ENCODE measurements at places on chromosomes 12 and 14.
A peak's percentile ranks its signal among the peaks of the same experiment; 100 is the strongest.

DNA sequence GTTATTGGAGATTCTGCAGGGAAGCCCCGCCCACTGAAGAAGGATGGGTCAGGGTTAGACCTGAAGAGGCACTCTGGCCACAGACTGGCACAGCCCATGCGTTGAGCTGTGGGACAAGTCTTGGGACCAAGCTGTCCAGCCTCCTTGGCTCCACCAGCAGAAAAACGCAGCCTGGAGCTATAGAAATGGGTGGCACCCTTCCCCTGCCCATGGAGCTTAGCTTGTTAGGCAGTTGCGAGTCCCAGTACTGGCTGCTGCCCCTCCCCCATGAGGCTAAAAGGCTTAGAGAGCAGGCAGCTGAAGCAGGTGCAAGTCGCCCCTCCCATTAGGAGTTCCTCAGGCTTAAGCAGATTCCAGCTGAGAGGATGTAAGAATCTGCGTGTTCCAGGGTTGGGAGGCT lies 1124.0 kb upstream of the TMEM132C start:
- DNase-seq: no peak

DNA sequence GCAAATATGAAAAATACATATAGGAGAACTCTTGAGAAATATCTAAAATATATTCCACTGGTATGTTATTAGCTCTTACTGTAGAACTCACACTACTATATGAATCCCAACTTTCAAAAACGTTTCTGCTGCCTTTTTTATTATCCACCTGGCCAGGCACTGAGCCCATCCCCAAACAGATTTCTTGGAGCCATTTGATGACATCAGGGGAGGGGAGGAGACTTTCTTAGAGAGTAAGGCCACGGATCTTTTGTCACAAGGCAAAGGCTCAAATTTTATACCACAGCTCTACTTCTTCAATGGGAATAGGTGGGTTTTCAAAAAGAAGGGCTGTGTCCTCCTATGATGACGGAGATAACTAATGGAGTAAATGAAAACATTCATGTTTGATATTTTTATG lies 83.0 kb downstream of the SLC25A21 start:
- no peak for DNase-seq

GRCh38 chr12:49580572-49581535 lies 12.9 kb upstream of the MCRS1 start:
- DNase-seq: peak; percentile 66

DNA sequence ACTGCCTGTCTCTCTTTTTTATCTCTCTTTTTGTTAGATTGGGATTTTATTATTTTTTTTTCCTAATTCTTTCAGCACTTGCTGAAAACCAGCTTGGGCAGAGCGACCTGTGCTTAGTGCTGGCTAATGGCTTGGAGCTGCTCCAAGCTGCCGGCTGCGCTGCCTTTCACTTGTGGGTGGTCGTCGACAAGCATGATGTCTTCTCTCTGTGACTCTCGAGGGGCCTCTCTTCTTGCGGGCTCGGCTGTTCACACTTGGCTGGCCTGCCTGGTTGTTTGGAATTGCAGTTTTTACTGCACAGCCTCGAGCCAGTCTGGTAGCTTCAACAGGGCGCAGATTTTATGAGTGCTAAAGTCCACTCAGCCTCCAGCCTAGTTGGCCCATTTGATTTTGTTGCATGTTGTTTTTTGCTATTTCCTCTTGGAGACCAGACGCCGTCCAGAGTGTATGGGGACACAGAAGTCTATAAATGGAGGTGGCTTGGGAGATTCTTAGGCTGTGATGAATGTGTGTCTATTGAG lies 18.6 kb downstream of the TPCN1 start:
- no peak for DNase-seq

- DNase-seq: no peak
These were observed 10.3 kb downstream of the DCP1B start for GRCh38 chr12:1993871-1994371.

DNA sequence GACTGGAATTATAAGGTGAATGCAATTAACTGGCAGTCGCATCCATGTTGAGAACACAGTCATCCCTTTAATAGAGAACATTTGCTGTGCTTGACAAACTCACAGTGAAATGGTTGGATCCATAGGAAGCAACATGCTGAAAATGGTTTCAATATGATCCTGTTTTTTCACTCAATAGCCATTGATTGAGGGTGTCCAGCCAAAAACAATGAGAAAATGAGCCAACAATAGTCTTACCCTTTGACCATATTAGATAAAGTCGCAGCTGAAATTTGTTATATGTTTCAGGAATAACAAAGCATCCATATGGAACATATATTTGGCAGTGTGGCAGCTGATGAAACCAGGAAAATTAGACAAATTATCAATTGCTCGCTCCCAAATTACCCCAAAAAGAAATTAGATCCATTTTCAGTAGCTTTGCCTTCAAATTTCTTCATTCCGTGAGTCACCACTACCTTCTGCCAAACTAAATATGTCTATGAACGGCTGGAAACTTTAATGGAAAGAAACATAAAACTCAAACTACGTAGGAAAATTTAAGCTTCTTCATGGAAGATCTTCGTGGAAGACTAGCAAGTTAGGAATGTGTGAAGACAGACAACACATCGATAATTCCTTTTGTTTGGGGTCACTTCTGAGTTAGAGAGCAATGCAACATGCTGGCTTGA lies 17.4 kb downstream of the IGF1 start:
- no peak for DNase-seq

DNA sequence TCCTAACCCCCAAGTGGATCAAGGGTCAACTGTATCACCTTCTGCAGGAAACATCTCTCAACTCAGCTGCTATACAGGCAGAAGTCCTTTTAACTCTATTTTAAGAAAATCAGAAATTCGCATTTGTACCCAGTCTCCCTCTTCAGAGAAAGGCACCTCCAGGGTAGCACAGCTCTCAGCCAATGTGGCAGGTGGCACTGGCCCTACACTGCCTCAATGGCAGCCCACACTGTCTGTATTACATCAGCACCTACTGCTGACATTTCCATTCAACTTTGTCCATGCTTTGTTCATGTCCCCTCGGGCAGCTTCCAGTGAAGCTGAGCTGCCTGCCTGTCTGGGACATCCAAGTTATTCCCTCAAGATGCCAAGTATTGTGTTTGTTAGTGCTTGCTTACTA lies 8.8 kb downstream of the SPTSSA start:
- no peak for DNase-seq

DNA sequence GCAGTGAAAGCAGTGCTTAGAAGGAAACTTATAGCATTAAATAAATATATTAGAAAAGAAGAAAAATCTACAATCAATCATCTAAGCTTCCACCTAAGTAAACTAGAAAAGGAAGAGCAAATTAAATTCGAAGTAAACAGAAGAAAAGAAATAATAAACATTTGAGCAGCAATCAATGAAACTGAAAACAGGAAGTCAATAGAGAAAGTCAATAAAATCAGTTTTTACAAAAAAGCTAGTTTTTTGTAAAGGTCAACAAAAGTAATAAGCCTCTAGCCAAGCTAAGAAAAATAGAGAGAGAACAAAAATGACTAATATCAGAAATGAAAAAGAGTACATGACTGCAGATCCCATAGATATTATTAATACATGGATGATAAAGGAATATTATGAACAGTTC lies 34.2 kb upstream of the KTN1 start:
- DNase-seq: no peak

DNA sequence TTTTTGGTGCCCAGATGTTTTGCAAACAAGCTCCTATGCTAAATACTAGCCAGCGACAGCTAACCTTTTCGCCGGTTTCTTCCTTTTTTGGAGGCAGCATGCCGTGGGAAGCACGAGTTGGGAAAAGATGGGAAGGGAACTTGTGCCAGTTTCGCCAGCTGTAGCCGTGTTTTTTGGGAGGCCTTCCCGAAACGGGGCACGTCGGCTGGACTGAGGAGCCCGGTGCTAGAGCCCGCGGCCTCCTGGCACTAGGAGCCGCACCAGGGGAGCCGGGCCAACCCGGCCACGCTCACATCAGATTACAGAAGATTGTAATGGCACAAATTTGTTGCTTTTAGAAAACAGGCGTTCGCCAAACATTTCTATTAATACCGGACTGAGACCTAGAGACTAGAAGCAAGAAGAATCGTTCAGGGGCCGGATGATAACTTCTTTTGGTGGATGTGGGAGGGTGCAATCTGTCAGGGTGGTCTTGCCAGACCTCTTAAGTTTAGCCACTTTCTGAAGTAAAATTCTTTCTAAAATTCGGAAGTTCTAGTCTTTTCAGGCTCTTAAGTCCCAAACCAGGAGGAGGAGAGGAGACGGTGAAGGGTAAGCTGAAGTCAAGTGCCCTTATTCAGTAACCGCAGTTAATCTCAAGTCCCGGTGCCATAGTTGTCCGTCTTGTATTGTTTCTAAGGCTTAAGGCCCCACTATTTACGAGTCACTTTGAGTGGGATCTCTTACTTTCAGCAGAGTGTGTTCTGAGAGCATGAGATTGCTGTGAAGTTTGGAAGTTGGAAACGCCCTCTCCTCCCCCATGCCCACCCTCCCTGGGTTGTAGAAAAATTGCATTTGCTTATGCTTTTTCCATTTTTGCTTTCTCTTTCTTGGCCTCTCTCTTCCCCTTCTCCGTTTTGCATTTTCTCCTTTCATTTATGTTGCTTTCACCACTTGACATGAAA lies 1.3 kb downstream of the RASSF3 start:
- DNase-seq: no peak

GRCh38 chr14:75310295-75311111 lies 31.9 kb downstream of the FOS start:
- DNase-seq: no peak

DNA sequence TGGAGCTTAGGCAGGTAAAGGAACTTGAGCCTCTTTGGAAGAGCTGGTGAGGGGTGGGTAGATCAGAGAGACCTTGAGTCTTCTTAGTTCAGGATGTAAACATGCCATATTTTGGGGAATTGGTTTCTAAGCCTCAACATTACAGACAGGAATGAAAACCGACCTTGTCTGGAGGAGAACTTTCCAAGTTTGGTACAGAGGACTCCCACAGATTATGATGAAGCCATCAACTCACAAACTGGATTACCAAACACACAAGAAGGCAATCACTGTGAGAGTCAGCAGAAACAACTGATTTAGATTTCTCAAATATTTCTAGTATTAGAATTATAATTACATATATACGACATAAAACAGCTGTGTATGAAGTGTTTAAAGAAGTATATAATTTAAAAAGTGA lies 22.3 kb upstream of the AMN1 start:
- no peak for DNase-seq

DNA sequence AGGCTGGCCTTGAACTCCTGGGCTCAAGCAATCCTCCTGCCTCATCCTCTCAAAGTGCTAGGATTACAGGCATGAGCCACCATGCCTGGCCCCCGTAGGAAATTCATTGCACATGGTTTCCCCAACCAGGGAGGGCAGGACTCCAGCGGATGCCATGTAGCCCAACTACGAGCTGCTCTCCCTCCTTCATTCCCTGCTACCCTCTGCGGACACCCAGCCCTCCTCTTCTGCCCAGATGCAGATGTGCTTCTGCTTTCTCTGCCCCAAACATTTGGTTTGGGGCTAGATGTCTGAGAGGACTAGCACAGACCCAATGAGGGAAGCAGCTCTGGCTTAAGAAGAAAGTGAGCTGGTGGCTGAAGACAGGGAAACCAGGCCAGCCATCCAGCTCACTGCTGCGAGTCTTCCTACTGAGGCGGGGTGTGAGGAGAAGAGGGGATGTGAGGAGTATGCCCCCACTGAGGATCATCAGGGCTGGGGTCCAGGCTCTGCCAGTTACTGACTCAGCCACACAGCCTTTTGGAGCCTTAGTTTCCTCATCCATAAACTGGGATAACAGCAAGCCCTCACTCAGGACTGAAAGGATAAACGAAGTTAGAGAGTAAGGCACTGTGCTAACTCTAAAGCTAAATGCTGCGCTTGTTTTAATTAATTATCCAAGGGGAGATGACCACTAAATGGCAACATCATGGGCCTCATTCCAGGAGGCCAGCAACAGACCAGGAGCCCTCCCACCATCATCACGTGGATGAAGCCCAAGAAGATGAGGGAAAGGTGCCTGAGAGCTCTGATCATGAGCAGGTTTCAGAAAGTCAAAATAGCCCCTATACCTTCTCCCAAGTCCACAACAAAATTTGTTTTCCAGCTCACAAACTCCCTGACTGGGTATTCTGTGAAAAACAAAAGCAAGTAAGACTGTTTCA lies 10.9 kb downstream of the CTDSP2 start:
- no peak for DNase-seq

DNA sequence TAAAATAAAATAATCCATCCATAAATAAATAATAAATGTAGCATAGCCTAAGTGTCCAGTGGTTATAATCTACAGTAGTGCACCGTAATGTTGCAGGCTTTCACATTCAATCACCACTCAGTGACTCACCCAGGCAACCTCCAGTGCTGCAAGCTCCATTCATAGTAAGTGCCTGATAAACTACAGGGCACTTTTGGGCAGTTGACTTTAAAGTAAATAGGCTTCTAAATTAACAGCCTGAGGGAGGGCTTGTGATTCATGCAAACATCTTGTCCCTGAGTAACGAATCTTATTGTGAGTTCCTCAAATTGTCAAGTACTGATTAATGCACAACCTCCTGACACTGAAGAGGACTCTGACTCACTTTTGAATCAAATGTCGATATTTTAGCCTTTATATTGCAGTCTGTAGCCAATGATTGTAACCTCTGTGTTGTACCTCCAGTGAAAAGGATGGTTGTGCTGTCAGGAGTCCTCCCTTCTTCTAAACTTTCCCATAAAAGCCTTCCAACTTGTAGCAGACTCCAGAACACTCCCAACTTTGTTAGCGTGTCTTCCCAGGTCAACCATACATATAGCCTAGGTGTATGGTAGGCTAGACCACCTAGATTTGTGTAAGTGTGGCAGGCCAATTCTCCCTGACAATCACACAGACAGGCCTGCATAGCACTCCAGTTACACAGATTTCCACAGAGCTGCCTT lies 55.0 kb upstream of the BICD1 start:
- DNase-seq: no peak

DNA sequence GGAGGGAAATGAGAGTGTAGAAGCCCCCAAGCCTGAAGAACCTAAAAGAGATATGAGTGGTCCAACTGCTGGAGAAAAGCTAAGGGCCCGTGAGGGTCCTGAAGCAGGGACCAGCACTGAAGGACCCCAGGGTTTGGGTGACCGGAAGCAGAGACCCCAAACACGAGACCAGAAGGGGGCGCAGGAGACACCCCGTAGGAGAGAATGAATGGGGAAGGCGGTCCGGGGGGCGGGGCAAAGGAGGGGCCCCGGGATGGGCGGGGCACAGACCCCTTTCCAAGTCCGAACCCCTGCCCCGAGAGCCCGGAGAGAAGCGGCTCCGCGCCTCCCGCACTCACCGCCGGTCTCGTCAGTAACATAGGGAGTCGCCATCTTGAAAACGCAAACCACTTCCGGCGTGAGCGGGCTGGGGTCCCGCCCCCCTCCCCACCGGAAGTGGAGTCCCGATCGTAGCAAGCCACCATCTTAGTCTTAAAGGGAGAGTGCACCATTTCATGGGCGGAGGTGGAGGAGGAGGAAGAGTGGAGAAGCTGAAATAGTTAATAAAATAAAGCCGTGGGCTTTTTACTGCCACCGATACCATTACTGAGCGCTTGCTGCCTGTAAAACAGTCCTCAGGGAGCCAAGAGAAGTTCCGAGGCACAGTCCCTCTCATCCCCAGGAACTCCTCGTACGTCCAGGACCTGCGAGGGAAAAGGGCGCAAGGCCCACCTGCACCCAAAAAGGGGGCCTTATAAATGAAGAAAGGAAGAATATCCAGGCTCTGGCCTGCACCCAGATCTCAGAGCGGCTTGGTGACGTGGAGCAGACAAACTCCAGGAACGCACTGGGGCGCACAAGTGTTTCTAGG lies 731 bp downstream of the PYM1 start:
- peak; percentile 96 for DNase-seq
